ENCODE measurements at places on chromosomes 12 and 14.
A peak's percentile ranks its signal among the peaks of the same experiment; 100 is the strongest.

- DNase-seq, result no peak
Observed at GRCh38 chr14:71240866-71241520, 333.7 kb downstream of the PCNX1 start.

DNA sequence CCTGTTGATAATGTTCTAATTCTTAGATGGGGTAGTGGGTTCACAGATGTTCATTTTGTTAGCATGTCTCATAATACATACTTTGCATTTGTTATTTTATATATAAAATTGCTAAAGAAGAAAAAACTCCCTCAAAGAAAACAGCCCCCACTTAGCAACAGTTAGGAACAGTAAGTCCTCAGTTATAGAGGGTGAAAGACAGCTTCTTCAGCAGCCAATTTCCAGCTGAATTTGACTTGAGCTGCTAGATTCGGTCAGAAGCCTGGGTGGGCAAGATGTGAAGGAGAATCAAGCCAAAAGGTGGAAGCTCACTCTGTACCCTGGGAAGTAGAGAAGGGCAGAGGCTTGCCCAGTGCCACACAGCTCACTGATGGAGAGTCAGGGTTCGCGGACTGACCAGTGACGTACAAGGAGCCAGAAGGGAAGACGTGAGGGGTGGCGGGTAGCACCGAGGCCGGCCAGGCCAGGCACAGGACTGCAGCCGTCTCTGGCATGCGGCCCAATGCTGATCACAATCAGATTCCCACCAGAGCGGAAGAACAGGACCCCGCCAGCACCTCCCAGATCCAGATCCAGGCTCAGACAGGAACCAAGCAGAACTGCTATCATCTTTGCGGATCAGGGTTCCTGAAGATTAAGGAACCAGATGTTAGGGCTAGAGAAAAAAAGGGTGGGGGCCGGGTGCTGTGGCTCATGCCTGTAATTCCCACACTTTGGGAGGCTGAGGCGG is 30.4 kb upstream of the VWF start:
- DNase-seq, result no peak

DNA sequence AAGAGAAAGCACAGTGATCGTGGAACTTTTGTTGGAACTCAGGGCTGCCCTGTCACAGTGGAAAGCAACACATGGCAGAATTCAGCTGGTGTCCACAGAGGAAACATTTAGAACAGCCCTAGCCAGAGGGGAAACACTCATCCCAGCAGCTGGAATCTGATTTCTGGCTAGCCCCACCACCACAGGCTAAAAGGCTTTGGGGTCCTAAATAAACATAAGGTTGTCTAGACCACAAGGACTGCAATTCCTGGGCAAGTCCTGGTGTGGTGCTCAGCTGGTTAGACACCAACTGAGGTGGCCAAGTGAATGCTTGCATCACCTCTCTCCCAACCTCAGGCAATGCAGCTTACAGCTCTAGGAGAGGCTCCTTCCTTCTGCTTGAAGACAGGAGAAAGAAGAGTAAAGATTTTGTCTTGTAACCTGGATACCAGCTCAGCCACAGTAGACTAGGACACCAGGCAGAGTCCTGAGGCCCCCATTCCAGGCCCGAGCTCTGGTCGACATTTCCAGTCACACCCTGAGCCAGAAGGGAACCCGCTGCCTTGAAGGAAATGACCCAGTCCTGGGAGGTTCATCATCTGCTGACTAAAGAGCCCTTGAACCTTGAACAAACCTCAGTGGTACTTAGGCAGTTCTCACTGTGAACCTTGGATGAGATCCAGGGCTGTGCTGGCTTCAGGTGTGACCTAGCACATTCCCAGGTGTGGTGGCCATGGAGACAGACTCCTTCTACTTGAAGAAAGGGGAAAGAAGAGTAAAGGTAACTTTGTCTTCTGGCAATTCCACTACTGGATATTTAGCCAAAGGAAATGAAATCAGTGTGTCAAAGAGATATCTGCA is 85.4 kb upstream of the PLXNC1 start:
- DNase-seq, result no peak

DNA sequence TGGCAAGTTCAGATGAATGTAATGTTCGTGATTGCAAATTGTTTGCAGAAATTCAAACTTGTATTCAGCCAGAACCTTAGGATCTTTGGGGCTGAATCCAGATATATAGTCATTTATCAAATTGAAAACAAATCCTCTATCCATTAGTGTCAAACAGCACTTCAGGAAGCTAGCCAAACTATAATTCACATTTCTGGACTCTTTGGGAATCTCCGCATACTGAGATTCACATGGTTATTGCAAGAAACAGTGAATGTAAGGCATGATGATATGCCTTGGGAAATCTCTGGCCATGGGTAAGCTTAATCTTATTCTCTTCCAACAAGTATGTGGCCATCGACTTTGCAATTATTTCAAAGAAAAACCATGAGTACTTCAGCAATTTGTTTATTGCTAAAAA is 98.5 kb downstream of the KLHL28 start:
- DNase-seq, result no peak

DNA sequence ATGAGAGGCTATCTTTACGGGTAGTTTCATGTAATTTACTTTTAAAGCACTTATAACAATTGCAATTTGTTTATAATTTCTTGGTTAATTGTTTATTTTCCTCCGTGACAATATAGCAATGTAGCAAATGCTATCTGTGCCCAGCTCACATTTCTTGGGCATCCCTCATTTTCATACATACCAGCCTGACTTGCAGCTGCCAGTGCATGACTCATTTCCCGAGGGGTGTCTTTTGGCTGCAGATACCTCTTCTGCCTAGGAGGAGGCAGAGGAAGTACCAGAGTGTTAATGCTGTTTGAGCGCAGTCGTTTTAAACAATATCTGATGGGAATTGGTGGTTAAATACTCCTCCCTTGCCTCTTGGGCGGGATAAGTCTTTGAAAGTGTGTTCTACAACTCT is 104.2 kb upstream of the ABCD2 start:
- no peak for DNase-seq

DNA sequence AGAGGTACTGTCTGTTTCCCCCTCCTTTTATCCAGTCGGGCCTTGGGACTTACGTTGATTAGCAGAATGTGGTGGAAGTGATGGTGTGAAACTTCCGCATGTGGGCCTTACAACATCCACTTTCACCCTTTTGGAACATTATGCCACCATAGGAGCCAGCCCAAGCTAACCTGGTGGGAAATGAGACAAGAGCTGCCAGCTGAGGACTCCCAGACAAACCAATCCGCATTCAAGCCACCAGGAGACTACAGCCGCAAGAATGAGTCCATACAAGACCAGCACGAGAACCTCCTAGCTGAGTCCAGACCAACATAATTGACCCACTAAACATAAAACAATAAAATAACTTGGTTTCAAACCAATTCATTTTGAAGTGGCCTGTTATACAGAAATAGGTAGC is 9.1 kb upstream of the PTGER2 start:
- peak; percentile 15 for DNase-seq

GRCh38 chr14:25052921-25053320 is 3.0 kb upstream of the STXBP6 start:
- no peak for DNase-seq

- DNase-seq, result no peak
Observed at GRCh38 chr14:79986251-79986650, 225.1 kb downstream of the DIO2 start.

DNA sequence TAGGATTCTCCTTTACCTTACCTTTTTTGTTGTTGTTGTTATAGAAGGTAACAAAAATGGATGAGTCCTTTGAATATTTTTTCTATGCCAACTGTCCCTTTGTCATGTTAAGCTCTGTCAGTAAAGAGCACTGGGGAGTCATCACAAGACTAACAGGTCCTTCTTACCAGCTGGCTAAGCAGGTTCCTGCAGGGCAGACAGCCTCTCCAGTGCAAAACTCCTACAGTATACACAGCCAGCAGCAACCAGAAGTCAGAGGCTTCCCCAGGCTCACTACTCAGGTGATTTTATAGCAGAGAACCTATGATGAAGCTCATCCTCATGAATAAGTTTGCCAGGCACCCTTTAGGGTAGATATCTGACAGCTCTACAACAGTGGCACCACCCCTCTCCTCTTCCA is 271.1 kb downstream of the RERGL start:
- DNase-seq, result no peak

GRCh38 chr12:11539156-11539555 is 110.3 kb upstream of the ETV6 start:
- no peak for DNase-seq

- DNase-seq, result no peak
Observed at GRCh38 chr12:91577586-91578539, 395.2 kb upstream of the DCN start.

DNA sequence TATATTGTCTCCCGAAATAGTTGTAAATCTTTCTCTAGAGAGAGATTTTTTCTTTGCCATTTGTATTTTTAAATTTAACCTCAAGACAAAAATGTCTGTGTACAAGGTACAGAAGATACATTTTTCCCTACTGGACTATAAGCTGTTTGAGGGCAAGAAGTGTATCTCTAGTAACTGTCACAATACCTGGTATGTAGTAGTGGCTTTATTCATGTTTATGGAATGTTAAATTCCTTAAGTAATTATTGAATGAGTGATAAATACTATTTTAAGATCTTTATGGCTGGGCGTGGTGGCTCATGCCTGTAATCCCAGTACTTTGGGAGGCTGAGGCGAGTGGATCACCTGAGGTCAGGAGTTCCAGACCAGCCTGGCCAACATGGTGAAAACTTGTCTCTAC is 24.4 kb upstream of the CDK17 start:
- DNase-seq, result no peak

GRCh38 chr12:28622406-28622805 is 432.1 kb downstream of the CCDC91 start:
- no peak for DNase-seq

- peak; percentile 81 for DNase-seq
Observed at GRCh38 chr12:49347311-49348193, 864 bp downstream of the DNAJC22 start.

GRCh38 chr12:112107306-112108201 is 1.0 kb downstream of the NAA25 start:
- peak; percentile 44 for DNase-seq

- DNase-seq, result no peak
Observed at GRCh38 chr14:23481979-23482822, 12.7 kb downstream of the NGDN start.

- DNase-seq, result no peak
Observed at GRCh38 chr12:20259786-20260185, 108.6 kb upstream of the PDE3A start.

GRCh38 chr14:51304941-51305340 is 64.9 kb downstream of the TMX1 start:
- DNase-seq, result no peak

DNA sequence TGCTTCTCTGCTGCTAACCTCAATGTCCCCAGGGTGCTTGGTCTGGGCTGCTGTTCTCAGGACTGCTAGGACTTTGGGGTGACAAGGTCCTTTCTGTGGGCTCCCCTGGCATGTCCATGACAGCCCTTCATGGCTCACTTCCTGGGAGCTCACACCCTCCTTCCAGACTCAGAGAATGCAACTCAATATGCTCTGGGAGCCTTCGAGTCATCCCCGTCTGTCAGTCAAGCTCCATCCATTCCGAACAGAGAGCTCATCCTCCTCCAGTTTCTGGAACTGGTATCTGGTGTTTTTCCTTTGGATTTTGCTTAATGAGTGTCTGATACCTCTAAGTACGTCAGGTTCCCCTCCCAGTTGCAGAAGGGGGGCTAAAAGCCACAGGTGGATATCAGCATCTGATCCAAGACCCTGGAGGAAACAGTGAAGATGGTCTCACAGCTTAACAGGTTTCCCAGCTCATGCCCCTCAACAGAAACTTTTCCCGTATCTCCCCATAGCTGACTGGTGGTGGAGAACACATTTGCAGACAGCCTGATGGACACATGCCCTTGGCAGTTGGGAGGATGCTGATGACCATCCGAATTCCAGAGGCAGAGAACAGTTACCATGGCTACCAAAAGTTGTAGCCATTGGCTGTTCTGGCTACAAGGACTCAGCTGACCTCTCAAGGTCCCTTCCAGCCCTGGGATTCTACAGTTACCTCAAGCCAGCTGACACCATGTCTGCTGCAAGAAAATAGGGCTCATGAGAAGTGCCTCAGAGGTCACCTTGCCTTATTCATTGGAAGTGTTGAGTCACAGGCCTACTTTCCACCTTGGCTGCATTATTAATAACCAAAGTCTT is 9.5 kb upstream of the RAB35 start:
- DNase-seq, result no peak

DNA sequence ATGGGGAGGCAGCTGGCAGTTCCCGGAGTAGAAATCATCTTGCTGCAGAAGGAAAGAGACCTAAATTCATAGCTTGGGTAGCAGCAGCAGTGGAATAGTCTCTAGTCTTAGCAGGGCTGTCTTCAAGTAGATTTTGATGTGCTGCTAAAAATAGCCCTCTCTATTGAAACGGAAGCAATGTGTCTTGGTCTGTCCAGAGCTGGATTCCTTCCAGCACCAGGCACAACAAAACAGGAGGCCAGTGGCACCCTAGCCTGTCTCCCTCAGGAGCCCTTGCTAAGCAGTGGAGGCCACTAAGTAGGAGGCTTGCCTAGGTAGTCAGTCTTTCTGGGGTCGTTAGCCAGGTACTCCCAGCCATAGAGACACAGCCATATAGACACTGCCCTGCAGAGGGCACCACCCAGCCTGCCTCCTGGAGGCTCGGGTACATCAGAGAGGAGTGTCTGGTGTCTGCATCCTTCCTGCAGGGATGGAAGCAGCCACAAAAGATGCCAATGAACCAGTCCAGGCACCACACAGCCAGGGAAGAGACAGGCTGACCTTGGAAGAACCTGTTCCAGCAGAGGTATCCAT is 97.5 kb downstream of the CRACR2A start:
- DNase-seq, result peak; percentile 40

DNA sequence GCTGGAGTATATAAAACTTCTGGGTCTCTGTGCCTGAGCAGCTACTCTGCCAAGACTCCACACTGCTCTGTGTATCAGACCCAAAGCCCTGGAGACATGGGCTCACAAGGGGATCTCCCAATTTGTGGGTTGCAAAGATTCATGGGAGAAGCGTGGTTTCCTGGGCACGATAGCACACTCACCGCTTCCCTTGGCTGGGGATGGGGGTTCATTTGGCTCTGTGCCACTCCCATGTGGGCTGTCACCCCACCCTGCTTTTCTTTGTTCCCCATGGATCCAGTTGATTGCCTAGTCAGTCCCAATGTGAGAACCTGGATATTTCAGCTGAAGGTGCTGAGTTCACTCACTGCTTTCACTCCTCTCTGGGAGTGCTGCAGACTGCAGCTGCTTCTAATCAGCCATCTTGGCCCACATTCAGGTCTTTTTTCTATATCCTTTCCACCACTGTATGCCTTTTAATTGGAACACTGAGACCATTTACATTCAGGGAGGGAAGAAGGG is 40.0 kb upstream of the PCNX4 start:
- DNase-seq, result peak; percentile 23
